Psoas muscle (tissue), 8 donors: ENCODE measurements at places on chromosomes 12 and 14. TPM values are rescaled to one million over a fixed set of nuclear protein-coding genes. Genes with fewer than 3 reads are reported as not detected.

The SPRYD3 gene
- 16.5 TPM for polyA plus RNA-seq

The KRT82 gene
- polyA plus RNA-seq = not detected

The RAN gene
- 369 TPM for polyA plus RNA-seq

The KRT79 gene
- 0.03 TPM for polyA plus RNA-seq

The OTX2 gene
- not detected for polyA plus RNA-seq

The C12orf54 gene
- polyA plus RNA-seq = not detected

The ALG10B gene
- polyA plus RNA-seq = 1.3 TPM

The GALNT8 gene
- polyA plus RNA-seq = 0.14 TPM

The KCNK13 gene
- polyA plus RNA-seq = 0.03 TPM

The IL22 gene
- polyA plus RNA-seq = not detected

The TGM1 gene
- polyA plus RNA-seq = 0.17 TPM

The KRT83 gene
- polyA plus RNA-seq = not detected
